CD8-positive, alpha-beta memory T cell (primary cell): ENCODE measurements at places on chromosomes 1 and 21.

- DNase-seq = no peak
Measured at GRCh38 chr1:209900734-209901133, 37.3 kb upstream of the SYT14 start.

DNA sequence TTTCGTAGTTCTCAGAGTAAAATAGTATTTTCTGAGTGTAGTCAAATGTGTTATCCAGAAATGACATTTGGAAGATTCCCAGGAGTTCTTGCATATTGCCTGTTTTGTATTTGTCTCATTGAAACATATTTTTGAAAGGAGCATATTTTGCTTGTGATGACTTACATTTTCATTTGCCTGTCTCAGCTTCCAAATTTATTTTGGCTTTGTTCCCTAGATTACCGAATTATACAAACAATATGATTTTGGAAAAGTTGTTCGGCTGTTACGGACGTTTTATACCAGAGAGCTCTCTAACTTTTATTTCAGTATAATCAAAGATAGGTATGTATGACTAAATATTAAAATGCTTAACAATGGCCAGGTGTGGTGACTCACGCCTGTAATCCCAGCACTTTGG, 46.0 kb downstream of the IARS2 start:
- no peak for DNase-seq

DNA sequence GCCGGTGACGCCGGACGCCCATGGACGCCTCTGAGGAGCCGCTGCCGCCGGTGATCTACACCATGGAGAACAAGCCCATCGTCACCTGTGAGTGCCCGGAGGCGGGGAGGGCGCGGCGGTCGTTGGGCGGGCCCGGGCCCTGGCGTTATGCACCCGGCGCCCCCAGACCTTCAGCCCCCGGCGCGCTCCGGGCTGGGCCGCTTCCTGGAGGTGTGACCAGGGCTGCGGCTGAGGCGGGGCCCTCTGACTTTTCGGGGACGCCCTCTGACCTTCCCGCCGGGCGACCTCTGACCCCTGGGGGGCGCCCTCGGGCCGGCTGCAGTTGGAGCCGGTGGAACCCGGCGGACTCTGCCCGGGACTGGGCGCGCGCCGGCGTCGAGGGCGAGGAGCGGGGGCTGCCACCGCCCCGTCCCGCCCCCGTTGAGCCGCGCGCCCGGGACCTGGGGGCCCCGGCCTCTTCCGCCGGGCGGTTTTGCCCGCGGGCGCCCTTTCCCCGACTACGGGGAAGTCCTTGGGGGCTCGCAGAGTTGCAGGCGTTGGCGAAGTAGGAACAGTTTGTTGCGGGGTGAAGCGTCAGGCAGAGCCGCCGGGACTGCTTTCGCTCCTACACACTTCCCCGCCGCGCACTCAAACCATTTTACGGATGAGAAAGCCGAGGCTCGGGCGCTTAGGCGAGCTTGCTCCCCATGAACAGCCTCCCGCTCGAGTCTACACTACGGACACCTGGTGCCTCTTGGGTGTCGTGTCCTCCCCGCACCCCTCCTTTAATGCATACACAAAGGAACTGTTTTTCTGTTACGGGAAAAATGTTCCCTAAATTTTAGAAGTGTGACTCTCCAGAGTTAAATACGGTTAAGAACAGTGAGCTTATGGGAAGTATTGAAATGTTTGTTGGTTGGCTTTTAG, 618 bp downstream of the TRAPPC10 start:
- peak; percentile 74 for DNase-seq

DNA sequence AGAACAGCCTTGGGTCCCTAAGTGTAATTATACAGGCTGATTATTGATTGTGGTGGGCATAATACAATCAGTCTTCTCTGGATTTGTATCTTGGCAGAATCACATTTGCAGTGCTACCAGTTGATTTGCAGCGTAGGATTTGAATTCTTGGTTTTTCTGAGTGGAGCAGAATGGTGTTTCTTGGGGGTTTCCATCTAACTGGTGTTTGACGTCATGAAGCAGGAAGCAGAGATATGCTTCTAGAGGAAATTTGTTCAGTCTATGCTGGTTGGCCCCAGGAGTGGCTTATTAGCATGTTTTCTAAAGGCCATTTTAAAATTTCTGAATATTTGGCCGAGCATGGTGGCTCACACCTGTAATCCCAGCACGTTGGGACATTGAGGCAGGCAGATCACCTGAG, 3.4 kb downstream of the CTTNBP2NL start:
- no peak for DNase-seq

DNA sequence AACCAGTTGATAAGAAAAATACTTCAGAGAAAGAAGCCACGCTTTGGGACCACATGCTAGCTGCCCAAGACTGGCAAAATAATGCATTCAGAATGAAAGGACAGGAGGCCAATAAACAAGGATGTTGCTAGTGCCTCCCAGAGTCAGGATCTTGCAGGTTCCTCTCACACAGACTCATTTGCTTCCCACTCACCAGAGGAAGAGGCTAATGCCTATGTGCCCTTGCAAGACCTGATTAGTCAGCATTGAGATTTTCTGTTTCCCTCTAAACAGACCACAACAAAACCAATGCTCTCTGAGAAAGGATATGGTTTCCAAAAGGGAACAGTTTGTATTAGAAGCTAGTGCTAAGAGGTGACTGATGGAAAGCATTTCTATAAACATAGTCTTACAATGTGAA, 85.7 kb downstream of the NRDC start:
- DNase-seq = no peak

DNA sequence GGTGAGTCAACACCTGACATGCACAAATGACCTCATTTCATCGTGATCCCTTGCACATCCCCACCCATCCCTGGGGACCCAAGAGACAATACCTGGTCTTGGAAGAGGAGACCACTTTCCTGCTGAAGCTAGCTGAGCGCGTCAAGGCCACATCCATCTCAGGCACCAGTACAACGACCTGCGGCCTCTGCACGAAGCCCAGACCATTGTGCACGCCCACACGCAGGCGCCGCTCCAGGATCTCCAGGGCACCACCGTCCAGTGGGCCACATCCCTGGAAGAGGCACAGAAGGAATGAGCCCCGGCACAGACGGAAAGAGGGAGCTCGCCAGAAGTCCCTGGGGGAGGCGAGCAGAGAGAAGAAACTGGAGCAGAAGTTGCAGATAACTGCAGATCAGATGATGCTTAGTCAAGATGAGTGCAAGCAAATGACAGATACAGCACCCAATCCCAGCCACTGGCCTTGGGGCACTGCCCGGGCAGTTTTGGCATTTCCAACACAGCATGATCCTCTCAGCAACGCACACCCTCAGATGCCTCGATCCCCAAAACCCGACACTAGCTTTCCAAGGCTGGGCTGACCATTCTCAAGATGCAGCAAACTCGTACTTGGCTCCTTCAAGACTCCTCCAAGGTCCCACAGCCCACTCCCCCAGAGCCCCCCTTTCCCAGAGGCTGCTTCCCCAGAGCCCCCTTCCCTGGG, 44.1 kb downstream of the NPHP4 start:
- DNase-seq = no peak

DNA sequence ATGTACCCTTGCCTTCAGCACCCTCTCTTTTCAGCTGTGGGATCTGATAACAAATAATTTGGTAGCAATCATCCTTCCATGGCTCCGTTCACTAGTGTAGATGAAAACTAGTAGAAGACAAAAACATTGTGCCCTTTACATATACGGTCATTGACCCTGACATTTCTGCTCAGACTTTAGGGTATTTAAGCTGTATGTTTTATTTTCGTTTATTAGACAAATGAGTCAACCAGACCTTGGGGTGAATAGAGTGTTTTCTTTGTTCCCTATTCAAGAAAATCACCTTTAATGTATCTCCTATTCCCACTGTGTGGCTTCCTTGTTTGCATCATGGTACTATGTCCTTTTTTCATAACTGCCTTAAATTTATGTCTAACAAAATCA, 187.3 kb downstream of the VAV3 start:
- no peak for DNase-seq

GRCh38 chr1:214192825-214193643, 87.9 kb upstream of the SMYD2 start:
- DNase-seq = no peak

- DNase-seq = no peak
Measured at GRCh38 chr21:37870221-37870620, 46.0 kb downstream of the KCNJ6 start.

DNA sequence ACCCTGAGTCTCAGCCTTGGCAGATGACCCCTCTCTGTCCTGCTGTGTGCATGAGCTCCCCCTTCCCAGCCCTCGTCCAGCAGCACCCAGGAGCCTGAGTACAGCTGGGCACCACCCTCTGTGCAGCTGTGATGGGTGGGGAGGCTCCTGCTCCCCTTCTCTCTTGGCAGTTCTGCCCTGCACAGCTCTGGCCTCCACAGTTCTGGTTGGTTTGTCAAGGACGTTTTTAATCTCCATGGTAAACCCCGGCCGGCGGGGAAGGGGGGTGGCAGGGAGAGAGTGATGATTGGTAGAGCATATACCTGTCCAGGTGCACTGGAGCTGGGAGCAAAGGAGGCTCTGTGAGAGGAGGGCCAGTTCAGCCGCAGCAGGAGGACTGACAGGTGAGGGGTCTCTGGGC, at the start of gene CLCNKA:
CLCNKA (plus strand) TSS at position 356 of the 400 bp plus-strand sequence. CDS start 584 bp downstream, outside the sequence.
- DNase-seq = no peak

- no peak for DNase-seq
Measured at GRCh38 chr1:214044438-214045214, 56.9 kb downstream of the PROX1 start.

DNA sequence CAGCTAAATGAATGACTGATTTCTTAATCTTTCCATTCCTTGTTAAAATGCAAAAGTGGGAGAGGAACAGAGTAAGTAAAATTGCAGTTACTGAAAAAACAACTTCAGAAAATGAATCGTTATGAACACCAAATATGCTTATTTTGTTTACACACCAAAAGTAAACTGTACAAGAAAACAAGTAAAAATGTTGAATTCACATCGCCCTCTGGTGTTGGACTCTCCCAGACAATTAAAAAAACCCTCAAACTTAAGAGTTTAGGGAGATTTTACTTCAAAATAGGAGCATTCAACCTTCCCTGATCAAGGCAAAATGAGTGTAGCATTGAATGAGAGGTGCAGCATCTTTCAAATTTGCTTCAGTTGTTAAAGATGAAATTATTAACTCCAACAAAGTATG, 19.4 kb upstream of the ESRRG start:
- no peak for DNase-seq

- DNase-seq = no peak
Measured at GRCh38 chr1:229091721-229092136, 179.2 kb upstream of the RAB4A start.

DNA sequence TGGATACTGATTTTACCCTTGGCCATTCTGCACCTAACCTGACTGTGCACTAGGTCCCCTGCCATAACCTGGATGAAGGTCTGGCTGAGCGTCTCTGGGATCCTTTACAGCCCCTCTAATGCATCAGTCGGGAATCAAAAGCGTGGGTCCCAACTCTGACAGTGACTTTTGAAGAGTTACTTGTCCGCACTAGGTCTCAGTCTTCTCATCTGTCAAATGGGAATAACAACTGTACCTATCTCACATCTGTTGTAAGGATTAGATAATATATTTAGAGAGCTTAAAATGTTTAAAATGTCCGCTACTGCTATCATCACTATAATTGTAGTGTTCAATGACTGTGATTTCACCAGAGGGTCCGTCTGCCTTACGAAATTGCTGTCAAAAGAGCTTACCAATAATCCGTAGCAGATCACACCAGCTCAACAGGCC, 746 bp downstream of the TADA1 start:
- DNase-seq = no peak

- no peak for DNase-seq
Measured at GRCh38 chr21:22582026-22582425, 1583.8 kb downstream of the NCAM2 start.

GRCh38 chr1:174654560-174654959, 206.8 kb downstream of the GPR52 start:
- no peak for DNase-seq

GRCh38 chr1:61078618-61079295, 3.6 kb upstream of the NFIA start:
- no peak for DNase-seq

DNA sequence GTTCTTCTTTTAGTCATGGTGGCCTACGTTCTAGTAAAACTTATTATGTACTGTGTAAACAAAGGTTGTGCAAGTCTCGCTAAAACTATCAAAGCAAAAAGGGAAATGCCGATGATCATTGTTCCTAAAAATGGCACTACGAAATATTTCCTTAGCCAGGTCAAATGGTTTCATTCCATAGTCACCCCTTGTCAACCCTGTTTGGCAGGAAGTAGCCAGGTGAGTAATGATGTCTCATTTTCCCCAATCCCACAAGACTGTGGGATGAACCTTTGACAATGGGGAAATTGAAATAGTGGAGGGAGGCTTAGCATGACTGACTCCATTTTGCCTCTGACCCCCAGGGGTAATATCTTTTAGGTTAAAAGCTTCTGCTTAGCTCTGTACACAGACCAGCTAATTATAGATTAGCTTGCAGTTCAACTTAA, 5.6 kb upstream of the REN start:
- DNase-seq = no peak

DNA sequence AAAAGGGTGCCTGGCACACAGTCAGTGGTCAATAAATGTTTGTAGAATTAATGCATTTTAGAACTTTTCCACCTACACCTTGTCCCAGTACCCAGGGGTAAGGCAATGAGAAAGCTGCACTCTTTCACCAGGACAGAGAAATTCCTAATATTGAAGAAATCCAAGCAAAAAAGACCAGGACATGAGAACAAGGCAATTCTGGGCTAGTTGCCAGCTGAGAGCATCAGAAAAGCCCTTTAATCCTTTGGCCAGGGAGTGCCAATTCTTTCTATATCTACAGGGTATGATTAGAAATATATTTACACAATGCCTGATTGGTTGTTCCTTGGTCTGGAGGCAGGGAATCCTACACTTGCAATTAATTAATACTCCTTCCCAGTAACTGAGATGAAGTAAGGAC, 492.4 kb upstream of the NFIA start:
- DNase-seq = no peak

GRCh38 chr21:29406385-29406784, 107.7 kb downstream of the BACH1 start:
- DNase-seq = no peak

DNA sequence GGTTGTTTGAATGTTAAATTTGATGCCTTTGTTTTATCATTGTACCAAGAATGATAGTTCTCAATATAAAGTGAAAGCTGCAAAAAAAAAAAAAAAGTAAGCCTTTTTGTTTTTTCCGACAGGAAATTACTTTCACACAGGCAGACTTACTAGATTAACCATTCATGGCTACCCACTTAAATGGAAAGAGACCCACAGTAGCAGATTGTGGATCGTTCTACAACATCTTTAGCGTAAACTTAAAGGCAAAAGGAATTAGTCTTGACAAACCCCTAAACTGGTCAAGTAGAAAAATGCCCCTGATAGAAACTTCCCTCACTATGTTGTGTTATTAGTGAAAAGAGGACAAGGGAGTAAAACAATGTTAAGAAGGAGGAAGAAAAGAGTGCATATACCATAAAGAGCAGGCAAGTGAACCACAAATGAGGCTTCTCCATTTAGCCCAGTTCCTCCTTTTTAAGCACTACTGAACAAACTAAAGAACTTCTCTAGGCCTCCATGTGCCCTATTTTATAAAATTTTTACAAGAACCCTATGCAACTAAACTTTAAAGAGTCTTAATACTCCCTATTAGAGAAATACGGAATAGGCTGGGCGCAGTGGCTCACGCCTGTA, 1560.3 kb downstream of the MRPL39 start:
- peak; percentile 19 for DNase-seq
